ENCODE measurements at places on chromosomes 12 and 14. TPM values are rescaled to one million over a fixed set of nuclear protein-coding genes. Genes with fewer than 3 reads are reported as not detected.

ACSS3 gene
- total RNA-seq, result 0.05 TPM

SELPLG gene
- total RNA-seq, result 239 TPM

PDE3A gene
- not detected for total RNA-seq

MAP1LC3B2 gene
- 2.3 TPM for total RNA-seq

PPM1H gene
- not detected for total RNA-seq

GPRC5D gene
- total RNA-seq, result not detected

TESPA1 gene
- total RNA-seq, result 147 TPM

ADAM21 gene
- not detected for total RNA-seq

PRIMA1 gene
- not detected for total RNA-seq

CLEC4E gene
- not detected for total RNA-seq

CMTM5 gene
- total RNA-seq, result not detected

DDIT3 gene
- total RNA-seq, result 22.0 TPM

LRRC10 gene
- not detected for total RNA-seq

RIN3 gene
- 33.0 TPM for total RNA-seq

GNB3 gene
- total RNA-seq, result 1.5 TPM

APOF gene
- not detected for total RNA-seq

C12orf54 gene
- not detected for total RNA-seq

VASH1 gene
- 5.0 TPM for total RNA-seq

LGR5 gene
- total RNA-seq, result not detected

HAL gene
- 1.5 TPM for total RNA-seq

CABP1 gene
- 0.29 TPM for total RNA-seq

PTGER2 gene
- total RNA-seq, result 140 TPM

RNU6-7 gene
- total RNA-seq, result not detected

FOXA1 gene
- total RNA-seq, result not detected

CLEC14A gene
- total RNA-seq, result not detected

SYCP3 gene
- 0.93 TPM for total RNA-seq

TMEM119 gene
- total RNA-seq, result 0.96 TPM

OTUB2 gene
- total RNA-seq, result 3.3 TPM
